ENCODE measurements at places on chromosomes 3 and 15. TPM values are rescaled to one million over a fixed set of nuclear protein-coding genes. Genes with fewer than 3 reads are reported as not detected.

Gene MUC20
- total RNA-seq: 0.34 TPM

Gene CSPG5
- total RNA-seq: 0.26 TPM

Gene SERF2
- 214 TPM for total RNA-seq

Gene MEF2A
- 22.2 TPM for total RNA-seq

Gene TPRG1
- total RNA-seq: 0.43 TPM

Gene CD276
- 44.6 TPM for total RNA-seq

Gene SOX14
- not detected for total RNA-seq

Gene ADAMTS7
- 6.6 TPM for total RNA-seq

Gene XXYLT1
- total RNA-seq: 19.7 TPM

Gene VEPH1
- total RNA-seq: 0.86 TPM

Gene PLA2G4F
- not detected for total RNA-seq

Gene APBA2
- total RNA-seq: 40.9 TPM

Gene ISG20
- total RNA-seq: 66.4 TPM

Gene POPDC2
- 0.17 TPM for total RNA-seq

Data from dermis lymphatic vessel endothelial cell (primary cell).